ENCODE measurements at places on chromosomes 1 and 21.

- DNase-seq: no peak
Observed at GRCh38 chr1:81954534-81955020, 153.8 kb downstream of the ADGRL2 start.

GRCh38 chr1:40930174-40930964 is 49.1 kb upstream of the CTPS1 start:
- DNase-seq: no peak

- DNase-seq: no peak
Observed at GRCh38 chr1:7719468-7720094, 51.5 kb upstream of the VAMP3 start.

- DNase-seq: no peak
Observed at GRCh38 chr1:243725075-243725474, 125.0 kb downstream of the AKT3 start.

DNA sequence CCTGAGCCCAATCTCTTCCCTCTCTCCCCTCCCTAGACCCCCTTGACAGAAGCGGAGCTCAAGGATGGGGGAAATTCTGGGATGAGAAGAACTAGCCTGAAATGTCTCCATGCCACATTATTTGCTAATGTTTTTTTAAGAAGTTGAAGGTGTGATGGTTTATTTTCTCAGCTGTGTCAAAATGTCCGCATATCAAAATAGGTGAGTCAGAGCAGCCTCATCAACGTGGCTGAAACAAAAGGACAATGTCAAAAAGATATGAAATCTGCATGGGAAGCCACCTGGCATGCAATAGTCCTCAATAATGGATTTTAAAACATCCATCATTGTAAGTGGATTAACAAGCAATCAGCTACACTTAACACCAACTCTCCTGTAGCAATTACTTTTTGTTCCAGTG is 101.4 kb downstream of the BEND5 start:
- no peak for DNase-seq

DNA sequence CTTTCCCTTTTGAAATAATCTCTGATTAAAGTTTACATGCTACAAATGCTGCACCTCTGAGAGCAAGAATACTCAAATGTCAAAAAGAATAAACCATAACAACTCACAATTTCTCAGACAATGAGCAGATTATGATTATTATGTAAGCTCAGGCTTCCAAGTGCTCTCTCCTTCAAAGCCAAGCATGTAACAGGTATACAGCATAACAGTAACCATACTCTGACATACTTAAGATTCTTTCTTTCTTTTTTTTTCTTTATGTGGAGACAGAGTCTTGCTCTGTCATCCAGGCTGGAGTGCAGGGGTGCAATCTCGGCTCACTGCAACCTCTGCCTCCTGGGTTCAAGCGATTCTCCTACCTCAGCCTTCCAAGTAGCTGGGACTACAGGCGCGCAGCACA is 155.4 kb downstream of the EIF4G3 start:
- DNase-seq: no peak

DNA sequence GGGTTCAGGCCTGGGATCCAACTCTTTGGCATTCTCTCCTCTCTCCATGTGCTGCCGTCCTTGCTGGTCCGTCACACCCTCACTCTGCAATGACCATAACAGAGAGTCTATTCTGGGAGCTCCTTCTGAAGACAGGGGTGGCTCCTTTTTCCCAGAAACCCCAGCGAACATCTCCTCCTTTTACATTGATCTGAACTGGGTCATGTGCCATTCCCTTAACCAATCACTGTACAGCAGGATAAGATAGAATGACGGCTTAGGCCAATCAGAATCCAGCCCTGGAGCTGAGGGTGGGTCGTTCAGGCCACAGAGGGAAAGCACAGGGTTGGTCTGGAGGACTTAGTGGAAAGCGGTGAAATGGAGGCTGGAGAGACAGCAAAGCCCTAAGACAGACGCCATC is 740.1 kb downstream of the MATN1 start:
- DNase-seq: no peak

DNA sequence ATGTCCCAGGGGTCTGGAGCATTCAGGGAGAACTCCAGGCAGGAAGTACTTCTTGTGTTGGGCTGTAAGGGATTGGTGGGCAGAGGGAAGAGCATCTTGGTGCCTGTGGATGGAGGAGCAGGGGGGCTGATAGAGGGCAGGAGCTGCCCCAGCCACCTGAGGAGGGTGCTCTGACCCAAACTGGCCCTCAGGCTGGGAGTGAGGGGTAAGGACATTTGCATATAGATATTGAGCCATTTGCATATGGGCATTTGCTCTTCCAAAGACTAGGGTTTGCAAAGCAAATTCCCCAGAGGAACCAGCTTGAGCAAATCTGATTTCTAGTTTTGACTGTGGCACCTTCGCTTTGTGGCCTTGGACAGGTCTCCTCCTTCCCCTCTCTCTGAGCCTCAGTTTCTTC is 18.2 kb downstream of the ZNF362 start:
- DNase-seq: no peak

GRCh38 chr1:116966791-116967190 is 34.8 kb upstream of the CD101 start:
- no peak for DNase-seq

- no peak for DNase-seq
Observed at GRCh38 chr1:180241716-180242544, 11.9 kb downstream of the LHX4 start.

DNA sequence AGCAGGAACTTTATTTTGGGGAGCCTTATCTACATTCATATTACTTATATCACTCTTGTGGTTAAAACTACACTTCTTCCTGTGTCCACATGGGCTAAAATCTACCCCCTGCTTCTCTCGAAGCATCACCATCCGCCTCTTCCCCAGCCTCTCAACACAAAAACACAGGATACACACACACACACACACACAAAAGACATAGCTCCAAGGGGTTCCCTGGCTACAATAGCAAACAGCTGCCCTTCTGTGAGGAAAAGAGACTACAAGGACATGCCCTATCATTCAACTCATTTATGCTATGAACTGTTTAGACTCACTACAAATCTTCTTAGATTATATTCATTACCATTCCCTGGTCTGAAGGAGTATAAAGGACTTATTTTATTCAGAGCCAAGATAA is 155.0 kb downstream of the PIGK start:
- DNase-seq: no peak

DNA sequence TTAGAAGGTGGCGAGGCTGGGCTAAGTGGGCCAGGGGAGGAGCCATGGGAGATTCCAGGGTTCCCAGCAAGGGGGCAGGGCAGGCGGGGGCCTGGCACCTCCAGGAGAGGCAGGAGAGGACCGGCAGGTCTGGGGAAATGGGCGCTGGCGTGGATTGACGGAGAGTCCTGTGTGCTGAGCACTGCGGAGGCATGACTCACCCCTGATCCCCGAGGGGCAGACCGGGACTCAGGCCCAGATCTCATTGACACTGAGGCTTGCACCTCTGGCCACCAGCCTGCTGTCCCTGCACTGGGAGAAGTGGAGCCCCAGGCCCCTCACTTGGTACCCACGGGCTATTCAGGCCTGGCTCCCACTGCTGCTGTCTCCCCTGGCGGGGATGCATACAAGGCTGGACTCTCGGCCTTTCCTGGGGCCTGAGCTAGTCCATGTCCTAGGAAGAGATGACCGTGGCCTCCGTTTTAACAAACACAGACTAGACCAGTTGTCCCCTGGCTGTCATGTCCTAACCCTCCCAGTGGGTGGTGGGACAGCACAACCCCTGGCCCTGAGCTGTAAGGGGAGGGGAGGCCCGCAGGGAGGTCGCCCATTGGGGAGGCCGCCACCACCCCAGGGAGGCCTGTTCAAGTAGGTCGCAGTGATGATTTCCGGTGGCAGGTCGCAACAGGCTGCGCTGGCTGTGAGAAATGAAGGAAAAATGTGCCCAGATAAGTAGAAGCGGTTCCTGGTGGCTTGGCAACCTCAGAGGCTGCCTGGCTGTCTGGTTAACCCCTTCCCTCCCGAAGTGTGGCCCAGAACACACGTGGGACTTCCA is 39.7 kb downstream of the RIPK4 start:
- DNase-seq: no peak

DNA sequence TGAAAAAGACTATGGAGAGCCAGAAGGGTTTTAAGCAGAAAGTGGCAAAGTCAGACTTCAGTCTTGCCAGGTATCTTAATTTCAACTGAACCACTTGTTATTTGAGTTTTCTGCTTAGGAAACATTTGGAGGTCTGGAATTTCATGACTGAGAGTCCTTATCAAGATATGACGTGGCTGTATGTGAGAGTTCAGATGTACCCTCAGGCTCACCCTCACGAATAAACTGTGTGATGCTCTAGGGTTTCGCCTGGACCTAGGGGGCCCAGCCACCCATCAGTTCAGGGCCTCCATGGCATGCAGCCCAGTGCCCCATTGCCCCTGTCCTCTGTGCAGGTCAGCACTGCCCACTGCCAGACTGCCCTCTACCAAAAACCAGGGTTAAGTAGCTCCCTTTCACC is 30.6 kb upstream of the TADA1 start:
- no peak for DNase-seq

DNA sequence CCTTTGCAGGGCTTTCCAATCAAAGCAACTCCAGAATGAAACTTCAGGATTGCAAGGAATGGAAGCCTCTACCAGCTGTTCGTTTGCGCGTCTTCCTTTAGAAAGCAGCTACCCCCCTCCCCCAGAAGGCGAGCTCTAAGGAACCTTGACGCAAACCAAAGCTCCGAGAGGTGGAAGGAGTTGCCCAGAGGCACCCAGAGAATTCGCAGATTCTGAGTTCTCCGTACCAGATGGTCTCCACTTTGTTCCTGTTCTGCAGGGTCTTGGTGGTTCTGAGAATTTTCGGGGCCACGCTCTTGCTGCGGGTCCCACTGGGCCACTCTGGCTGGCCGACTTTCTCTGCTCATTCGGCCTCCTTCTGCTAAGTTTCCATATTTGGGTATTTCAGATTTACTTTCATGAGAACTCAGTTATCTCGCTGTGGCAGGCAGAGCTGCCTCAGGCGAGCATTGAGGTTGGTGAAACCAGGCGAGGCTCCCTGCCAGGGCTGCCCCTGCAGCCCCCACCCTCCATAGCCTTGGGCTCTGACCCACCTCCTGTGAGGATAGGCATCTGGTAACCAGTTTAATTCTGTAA is 801 bp downstream of the TRAF5 start:
- no peak for DNase-seq

DNA sequence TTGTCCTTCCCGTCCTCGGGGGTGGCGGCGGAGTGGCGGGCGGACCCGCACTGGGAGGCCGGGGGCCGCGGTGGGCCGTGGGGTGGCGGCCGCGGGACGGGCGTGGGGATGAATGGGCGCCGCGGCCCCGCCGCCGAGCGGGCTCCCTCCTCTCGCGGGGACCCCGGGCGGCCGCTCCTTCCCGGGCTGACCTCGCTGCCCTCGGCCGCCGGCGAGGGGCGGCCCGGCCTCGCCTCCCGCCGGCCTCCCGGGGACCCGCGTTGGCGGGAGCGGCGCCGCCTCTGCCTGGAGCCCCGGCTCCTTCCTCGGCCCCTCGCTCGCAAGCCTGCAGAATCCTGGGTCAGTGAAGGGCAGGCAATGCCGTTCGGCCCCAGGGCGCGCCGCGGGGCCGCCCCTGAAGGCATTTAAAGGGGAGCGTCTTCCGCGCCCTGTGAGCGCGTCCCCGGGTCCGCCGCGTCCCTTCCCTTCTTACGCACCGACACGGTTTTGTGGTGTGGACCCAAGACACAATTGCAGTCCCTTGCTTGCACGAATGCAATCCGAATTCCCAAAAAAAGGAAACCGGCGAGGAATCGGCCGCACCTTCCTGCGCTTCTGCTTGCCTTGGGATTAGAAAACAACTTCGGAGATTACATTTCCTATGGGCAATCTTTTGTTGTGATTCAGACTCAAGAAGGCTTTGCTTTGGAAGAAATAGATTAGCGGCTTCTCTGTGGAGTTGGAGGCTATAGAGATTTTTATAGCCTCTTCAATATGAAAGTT is 776 bp downstream of the ITSN1 start:
- DNase-seq: no peak

DNA sequence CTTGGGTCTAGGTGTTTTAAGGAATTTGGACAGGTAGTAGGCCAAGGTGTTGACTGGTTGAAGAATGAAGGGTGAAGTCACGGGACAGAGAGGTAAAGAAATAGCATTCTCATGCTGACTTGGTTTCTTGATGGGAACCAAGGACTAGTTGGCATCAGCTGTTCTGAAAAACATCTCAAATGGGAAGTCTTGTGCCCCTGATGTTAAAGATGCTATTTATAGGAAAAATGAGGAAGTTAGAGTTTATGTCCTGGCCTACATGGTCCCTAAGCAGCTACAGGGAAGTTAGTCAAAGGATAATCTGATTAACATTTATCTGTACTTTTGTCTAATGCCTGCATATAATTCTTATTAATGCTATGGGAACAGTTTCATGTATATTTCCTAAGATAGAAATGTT is 262.4 kb downstream of the HHIPL2 start:
- DNase-seq: no peak

Measured in GF-D8 (cell line).